Posterior cingulate gyrus (tissue), 11 donors: ENCODE measurements at places on chromosomes 1 and 21.

GRCh38 chr1:183178545-183178944 is 7.5 kb upstream of the LAMC2 start:
- no peak for DNase-seq

DNA sequence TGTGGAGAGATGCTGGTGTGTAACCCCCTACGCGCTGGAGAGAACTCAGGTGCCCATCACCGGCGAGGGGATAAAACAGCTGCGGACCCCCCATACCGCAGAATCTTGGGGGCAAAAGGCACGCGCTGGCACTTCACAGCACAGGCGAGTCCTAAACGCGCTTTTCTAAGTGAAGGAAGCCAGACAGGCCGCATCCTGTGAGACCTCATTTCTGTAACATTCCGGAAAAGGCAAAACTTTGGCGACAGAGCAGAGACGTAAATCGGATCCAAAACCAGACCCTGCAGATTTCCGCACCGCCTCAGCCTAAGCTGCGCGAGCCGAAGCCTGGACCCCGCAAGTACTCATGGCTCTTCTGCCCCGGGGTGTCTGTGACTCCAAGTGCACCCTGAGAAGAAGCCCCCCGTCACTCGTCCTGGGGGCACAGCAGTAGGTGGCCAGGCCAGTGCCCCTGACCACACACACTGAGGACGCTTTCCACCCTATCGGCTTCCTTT is 60.9 kb downstream of the SLX9 start:
- DNase-seq: no peak

DNA sequence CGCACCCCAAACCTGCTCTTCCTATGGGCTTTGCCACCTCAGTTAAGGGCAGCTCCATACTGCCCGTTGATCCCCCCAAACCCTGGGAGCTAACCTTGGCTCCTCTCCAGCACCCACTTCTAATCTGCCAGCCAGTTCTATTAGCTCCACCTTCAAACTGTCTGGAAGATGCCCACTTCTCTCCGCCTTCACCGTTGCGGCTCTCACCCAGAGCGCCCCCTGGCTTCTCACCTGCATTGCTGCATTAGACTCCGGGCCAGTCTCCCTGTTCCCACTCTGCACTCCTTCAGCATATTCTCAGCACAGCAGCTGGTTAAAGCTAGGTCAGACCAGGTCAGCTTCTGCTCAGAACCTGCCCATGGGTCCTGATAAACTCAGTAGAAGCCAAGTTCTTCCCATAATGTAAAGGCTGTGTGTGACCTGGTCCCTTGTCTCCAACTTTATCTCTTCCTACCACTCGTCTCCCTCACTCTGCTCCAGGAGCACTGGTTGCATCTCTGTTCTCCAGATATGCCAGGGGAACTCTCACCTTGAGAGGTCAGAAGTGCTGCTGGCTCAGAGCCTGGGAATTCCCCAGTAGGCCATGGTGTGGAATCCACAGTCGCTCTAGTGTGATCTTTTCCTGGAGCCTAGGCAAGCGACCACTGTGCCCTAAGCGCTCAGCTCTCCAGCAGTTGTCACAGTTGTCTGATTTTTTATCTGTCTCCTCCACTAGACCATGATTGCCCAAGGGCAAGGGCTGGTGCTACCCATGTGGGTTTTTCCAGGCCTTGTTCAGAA is 150.3 kb downstream of the HMGB4 start:
- DNase-seq: no peak

GRCh38 chr1:58968360-58968952 is 184.6 kb upstream of the JUN start:
- peak; percentile 12 for DNase-seq

GRCh38 chr1:66403007-66403731 is 130.8 kb upstream of the SGIP1 start:
- DNase-seq: no peak

GRCh38 chr1:94535879-94536278 is 5.7 kb downstream of the F3 start:
- DNase-seq: no peak

GRCh38 chr1:181608948-181609347 is 125.6 kb downstream of the CACNA1E start:
- no peak for DNase-seq

- no peak for DNase-seq
These were observed 20.7 kb downstream of the PEX14 start for GRCh38 chr1:10495475-10495817.

GRCh38 chr1:44237721-44238457 is 24.6 kb downstream of the DMAP1 start:
- peak; percentile 86 for DNase-seq

GRCh38 chr1:207321790-207322645 is 540 bp downstream of the CD55 start:
- DNase-seq: no peak

DNA sequence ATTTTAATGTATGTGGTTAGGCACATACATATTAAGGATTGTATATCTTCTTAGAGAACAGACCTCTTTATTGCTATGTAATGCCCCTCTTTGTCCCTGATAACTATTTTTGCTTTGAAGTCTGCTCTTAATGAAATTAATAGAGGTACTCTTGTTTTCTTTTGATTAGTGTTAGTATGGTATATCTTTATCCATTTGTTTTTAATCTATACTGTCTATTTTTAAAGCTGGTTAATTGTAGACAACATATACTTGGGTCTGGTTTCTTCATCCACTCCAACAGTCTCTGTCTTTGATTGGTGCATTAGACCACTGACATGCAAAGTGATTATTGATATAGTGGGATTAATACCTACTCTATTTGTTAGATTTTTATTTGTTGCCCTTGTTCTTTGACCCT is 36.0 kb downstream of the LEPR start:
- no peak for DNase-seq

DNA sequence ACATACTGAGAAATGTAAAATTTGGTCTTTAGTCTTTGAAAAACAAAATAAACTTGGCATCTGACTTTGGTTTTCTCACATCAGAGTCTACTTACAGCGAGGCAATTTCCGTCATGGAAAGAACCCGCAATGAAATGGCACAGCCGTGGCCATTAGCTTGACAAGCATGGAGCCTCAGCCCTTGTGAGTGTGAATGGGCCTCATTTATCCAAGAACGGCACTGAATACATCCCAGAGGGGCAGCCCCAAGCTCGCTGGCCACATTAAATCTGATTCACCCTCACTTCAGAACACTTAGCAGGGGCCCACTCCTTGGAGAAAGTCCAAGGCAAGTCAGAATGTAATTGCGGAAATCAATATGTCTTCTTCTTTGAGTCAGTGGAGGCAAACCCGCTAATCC is 64.8 kb downstream of the ERG start:
- DNase-seq: no peak

DNA sequence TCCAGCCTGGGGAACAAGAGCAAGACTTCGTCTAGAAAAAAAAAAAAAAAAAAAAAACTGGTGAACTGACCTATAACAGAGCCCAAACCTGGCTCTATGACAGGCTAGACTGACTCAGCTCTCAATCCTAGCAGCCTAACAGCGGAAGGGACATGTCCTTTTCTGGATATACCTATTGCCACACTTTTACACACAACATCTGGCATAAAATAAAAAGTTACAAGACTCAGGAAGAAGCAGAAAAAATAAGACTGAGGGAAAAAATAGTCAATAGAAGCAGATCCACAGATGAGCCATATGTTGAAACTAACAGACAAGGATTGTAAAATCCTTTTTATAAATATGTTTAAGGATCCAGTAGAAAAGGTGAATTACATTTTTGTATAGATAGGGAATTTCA is 57.5 kb upstream of the IPO9 start:
- DNase-seq: no peak

GRCh38 chr1:237186675-237187074 is 144.7 kb downstream of the RYR2 start:
- DNase-seq: no peak

GRCh38 chr1:215568299-215568692 is 1.2 kb downstream of the KCTD3 start:
- DNase-seq: no peak

- DNase-seq: no peak
These were observed 88.5 kb downstream of the CEP350 start for GRCh38 chr1:180042988-180043622.

- DNase-seq: no peak
These were observed 5.0 kb downstream of the RNU1-2 start for GRCh38 chr1:16900751-16901150.

GRCh38 chr21:28356422-28356821 is 636.3 kb downstream of the LTN1 start:
- no peak for DNase-seq

DNA sequence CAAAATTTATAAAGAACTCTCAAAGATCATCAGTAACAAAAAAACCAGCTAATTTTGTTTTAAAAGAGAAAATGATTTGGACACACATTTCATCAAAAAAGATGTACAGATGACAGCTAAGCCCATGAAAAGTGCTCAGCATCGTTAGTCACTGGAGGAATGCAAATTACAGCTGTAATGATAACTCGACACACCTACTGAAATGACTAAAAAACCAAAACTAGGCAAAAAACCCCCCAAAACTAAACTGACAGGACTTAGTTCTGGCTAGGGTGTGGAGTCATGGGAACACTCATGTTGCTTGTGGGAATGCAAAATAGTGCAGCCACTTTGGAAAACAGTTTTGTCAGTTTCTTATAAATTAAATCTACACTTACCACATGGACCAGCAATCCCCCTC is 59.5 kb downstream of the CNIH3 start:
- DNase-seq: no peak

GRCh38 chr1:41623736-41624135 is 139.3 kb upstream of the EDN2 start:
- DNase-seq: no peak

- DNase-seq: no peak
These were observed 8.3 kb upstream of the CACYBP start for GRCh38 chr1:174991473-174991872.

- DNase-seq: no peak
These were observed 66.6 kb downstream of the BACE2 start for GRCh38 chr21:41234569-41234968.

GRCh38 chr21:44329971-44330681 is 9.1 kb downstream of the CFAP410 start:
- no peak for DNase-seq

- no peak for DNase-seq
These were observed 2.1 kb upstream of the SERINC2 start for GRCh38 chr1:31410871-31411270.

DNA sequence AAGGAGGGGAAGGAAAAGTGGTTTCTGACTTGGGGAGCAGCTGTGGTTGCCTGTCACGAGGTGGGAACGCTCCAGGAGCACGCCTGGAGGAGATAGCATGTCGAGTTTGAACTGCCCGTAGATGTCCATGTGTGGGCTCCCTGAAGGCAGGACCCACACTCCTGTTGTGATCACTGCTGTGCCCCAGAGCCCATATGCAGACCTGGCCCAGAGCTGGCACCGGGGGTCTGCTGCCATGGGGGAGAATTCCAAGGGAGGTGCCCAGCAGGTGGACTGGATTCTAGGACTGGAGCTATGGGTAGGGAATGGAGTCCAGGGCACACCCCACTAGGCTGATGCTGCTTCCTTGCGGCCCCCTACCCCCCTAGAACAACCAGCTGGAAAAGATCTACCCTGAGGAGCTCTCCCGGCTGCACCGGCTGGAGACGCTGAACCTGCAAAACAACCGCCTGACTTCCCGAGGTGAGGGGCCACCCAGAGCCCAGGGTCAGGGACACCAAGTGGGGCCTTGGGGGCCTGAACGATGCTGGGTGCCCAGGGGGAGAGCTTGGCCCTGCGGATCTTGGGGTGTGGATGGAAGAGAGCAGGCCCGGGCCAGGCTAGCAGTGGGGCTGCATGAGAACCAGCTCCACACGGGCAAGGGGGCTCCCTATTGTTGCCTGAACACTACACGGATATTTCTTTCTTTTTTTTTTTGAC is 9.3 kb downstream of the PODN start:
- peak; percentile 72 for DNase-seq
